Activated naive CD8-positive, alpha-beta T cell treated with anti-CD3 and anti-CD28 coated beads for 36 hours (primary cell): ENCODE measurements at places on chromosomes 3 and 15.

GRCh38 chr3:171511450-171511849 lies 51.2 kb upstream of the TNIK start:
- no peak for DNase-seq

DNA sequence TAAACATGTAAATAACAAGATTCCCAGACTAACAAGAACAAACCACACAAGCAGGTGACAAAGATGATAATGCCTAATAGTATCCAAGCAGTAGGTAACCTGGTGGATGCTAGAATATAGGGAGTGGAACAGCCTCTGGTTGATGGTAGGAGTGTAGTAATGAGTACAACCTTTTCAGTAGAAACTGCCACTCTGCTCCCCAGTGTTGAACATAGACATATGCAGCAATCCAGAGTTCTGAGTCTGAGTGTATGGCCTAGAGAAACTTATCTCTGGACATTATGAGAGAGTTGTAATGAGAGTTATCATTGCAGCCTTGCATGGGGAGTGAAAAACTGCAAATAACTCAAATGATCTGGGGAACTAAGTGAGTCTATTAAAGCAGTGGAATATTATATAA lies 76.1 kb upstream of the ACAD9 start:
- DNase-seq = no peak

GRCh38 chr3:163878396-163878795 lies 1199.9 kb downstream of the SI start:
- DNase-seq = no peak

DNA sequence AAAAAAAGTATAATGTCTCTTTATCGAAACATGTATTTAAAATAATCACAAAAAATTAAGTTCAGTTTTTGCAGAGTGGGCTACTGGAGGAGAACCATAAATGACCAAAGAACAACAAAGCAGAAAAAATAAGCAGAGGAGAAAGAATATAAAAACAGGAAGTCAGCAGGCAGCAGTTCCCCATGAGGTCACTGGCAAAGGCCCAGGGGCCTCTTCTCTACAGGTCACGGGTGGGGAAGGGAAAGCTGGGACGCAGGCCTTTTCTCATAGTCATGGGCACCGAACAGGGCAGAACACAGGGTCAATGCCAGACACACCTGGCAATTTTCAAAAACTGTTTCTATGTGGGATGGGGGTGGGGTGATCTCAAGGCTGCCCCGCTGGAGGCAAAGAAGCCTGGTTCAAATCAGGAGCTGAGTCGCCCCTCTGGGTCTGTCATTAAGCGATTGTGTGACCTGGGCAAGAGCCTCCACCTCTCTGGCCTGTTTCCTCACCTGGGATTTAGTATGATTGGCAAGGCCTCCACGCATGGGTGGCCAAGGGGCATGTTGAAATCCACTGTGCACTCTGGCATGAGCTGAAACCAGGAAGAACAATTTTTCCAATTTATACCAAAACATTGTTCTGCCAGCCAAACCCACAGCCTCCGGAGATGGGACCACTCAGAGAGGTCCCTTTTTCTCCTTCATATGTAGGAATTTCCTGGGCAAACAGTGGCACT lies 43.8 kb upstream of the UACA start:
- DNase-seq = no peak

GRCh38 chr15:71761649-71762048 lies 48.7 kb upstream of the NR2E3 start:
- no peak for DNase-seq

DNA sequence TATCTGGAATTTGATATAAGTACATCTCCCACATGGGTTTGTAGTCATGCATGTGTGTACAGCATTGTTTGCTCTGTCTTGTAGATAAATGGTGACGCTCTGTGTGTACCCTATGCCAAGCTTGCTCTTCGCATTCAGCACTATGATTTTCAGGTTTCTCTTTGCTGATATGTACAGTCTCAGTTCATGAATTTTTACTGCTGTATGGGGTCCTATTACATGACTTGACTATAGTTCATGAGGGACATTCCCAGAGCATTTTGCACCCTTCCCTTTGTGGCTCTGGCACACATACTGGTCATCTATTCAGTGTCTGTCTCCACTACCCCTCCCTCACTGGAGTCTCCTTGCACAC lies 132.7 kb downstream of the EEFSEC start:
- no peak for DNase-seq

- no peak for DNase-seq
Measured at GRCh38 chr3:52433996-52434479, 10.9 kb downstream of the SEMA3G start.

- DNase-seq = no peak
Measured at GRCh38 chr3:196251918-196252317, 35.6 kb downstream of the SLC51A start.

- DNase-seq = no peak
Measured at GRCh38 chr3:116265976-116266584, 179.2 kb downstream of the LSAMP start.

DNA sequence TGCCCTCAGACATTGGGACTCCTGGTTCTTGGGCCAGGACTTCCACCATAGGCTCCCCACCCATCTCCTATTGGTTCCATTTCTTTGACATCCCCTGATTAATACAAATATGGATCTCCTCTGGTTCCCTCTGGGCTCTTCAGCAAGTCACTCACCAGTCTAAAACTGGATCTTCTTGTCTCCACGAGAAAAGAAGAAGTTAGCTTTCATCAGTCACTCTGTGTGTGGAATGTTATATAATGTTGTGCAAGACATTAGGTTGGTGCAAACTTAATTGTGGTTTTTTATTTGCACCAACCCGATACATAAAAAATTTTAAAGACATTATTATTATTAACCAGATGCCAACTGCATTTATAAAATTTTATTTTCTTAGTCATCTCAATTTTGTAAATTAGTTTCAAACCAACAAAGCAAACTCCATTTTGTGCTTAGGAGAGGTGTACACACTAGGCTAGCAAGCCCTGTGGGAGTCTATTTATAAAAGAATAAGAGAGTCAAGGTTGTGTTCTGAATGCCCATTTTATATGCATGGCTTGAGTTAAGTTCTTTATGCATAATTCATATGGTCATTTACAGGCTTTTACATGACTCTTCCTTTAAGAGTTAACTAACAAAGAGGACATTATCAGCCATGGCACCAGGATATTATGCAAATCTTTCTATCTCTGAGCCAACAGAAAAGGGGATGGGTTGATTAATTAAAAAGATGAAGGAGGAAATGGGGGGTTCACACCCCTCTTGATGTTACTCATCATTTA lies 35.1 kb upstream of the IL12A start:
- DNase-seq = no peak

DNA sequence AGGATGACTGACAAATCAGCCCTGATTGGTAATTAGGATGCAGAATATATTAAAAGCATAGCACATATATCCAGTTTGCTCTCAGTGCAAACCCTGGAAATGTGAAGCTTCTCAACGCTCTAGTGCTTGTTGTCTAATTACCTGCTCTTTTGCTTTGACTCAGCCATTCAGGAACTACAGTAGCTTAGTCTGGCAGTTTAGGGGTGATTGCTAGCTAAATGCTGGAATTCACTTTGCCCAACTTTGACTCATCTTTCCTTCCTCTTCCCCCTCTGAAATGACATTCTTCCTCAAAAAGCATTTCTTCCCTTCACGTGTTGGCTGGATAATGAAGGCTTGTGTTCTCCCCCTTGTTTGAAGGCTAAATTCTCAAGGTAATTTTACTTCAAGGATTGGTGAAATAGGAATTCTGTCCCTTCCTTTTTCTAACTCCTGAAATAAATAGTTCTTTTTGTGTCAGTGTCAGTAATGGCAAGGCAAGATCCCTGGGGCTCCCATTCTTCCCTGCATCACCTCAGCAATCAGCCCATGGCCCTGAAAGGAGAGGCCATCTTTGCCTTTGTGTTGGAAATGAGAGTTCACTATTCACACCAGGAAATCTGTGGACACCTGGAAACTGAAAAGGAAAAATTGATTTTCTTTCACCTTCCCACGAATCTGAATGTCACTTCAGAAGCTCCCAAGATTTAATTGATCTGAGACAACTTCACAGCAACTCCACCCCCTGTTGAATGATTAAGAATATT lies 103.6 kb downstream of the ECT2 start:
- DNase-seq = no peak

GRCh38 chr15:52673312-52673711 lies 5.9 kb downstream of the ATOSA start:
- no peak for DNase-seq

DNA sequence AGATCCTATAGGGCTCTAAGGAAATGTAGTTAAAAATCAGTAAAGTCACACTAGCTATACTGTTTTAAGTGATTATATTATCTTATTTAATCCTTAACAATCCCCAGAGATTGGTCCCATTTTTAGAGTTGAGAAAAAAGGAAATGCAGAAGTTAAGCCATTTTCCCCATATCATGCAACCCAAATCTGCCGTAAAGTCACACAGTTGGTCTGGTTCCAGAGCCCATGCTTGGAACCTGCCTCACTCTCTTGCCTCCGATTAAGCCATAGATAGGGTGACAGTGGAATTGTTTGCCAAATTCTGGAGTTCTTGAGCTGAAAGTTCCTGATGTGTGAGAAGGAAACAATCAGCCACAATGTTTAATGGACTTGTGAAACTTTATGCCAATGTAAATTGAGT lies 2.3 kb upstream of the P2RY13 start:
- DNase-seq = no peak

- peak; percentile 80 for DNase-seq
Measured at GRCh38 chr15:41115652-41116115, 396 bp downstream of the INO80 start.

- no peak for DNase-seq
Measured at GRCh38 chr15:74800559-74801094, 12.0 kb upstream of the LMAN1L start.

DNA sequence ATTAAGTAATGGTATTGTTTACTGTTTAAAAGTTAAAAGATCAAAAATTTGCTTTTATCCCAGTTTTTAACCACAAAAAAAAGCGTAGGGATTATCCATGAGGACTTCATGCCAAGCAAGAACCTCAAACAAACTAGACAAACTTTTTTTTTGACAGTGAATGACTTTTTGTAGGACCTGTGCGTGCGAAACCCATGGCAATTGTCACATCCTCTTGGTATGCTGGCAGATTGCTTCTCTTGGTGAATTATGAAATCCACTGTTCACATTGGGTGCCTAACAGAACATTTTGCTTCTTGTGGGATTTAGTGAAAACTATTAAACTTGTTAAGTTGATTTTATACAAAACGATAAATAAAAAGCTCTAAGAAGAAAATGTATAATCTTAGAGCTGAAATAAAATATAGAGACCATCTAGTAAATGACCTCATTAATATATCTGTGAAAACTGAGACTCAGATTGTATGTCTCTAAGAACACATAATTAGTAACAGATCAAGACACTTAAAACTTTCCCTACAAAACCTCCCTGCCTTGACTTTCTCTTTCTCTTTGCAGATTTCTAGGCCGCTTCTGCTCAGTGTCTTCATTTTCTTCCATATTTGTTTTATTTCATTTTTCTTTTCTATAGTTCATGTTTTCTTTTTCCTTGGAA lies 87.3 kb upstream of the CGNL1 start:
- no peak for DNase-seq

DNA sequence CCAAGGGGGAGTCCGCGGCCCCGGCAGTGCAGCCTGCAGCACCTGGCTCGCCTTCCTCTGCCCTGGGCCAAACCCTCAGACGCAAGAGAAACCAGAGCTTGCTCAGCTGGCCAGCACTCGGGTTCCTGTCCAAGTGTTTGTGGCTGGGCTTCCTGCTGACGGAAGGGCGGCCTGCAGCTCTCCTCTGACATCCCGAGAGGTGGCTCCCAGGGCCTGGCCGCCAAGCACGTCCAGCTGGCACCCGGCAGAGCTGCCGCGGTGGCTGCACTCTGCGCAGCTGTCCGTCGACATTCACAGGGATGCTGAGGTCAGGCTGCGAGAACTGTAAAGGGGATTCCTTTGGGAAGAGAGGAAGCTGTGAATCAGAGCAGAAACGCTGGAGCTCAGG lies 85.6 kb downstream of the CPN2 start:
- no peak for DNase-seq

DNA sequence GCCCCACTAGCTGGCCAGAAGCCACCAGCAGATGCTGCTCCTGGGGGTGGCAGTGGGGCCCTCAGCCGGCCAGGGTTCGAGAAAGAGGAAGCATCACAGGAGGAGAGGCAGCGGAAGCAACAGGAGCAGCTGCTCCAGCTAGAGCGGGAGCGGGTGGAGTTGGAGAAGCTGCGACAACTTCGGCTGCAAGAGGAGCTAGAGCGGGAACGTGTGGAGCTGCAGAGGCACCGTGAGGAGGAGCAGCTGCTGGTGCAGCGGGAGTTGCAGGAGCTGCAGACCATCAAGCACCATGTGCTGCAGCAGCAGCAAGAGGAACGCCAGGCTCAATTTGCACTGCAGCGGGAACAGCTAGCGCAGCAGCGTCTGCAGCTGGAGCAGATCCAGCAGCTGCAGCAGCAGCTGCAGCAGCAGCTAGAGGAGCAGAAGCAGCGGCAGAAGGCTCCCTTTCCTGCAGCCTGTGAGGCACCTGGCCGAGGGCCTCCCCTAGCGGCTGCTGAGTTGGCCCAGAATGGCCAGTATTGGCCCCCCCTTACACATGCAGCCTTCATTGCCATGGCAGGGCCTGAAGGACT lies 17.5 kb upstream of the APEH start:
- DNase-seq = no peak

DNA sequence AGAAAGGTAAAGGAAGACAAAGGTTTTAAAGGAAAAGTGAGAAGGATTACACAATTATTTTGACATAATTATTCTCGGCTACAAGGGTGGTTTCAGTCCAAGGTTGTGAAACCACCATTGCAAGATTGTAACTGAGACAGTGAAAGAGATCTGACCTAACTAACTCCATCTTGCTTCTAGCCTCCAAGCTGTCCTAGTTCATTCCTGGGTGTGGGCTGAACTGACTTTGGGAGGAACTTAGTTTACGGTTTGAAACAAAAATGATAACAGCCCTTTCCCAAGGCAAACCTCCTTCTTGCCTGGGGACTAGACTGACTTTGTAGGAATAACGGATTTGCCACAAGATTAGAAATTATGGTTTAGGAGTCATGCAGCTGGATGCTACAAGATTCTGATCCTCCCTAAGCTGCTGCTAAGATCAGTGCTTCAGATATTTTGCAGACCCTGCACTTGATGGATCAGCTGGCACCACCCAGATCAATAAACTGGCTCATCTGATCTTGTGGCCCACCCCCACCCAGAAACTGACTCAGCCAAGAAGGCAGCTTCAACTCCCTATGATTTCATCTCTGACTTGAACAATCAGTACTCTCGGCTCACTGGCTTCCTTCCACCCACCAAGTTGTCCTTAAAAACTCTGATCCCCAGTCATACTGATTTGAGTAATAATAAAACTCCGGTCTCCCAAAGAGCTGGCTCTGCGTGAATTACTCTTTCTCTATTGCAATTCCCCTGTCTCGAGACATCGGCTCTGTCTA lies 57.7 kb upstream of the AADACL2 start:
- no peak for DNase-seq

DNA sequence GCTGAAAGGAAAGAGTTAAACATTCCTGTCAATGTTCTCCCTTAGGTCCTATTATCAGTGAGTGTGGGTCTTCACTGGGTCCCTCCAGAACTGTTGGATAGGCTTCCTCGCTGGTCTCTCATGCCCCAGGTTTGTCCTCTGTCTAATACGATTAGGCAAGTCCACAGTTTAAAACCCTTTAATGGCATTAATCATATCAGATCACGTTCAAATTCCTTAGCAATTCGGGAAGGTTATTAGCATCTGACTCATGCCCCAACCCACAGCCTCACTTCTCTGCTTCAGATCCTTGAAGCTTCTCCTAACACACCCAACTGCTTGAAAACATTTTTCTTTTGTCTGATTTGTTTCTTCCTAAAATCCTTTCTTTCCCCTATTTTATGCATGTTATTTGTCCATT lies 224.3 kb upstream of the ATP10A start:
- no peak for DNase-seq

- DNase-seq = no peak
Measured at GRCh38 chr3:129184396-129184657, 631 bp upstream of the CNBP start.

- DNase-seq = no peak
Measured at GRCh38 chr3:133295199-133295901, 104.5 kb upstream of the BFSP2 start.
